Esophagus squamous epithelium (tissue), 5 donors: ENCODE measurements at places on chromosomes 1 and 21. TPM values are rescaled to one million over a fixed set of nuclear protein-coding genes. Genes with fewer than 3 reads are reported as not detected.

GRCh38 chr1:227883073-227883520 lies 64.6 kb downstream of the WNT9A start:
- no peak for DNase-seq

GRCh38 chr1:43932786-43933385 lies 715 bp upstream of the ARTN start:
- DNase-seq: no peak

GRCh38 chr1:33762962-33763361 lies 100.9 kb upstream of the HMGB4 start:
- no peak for DNase-seq

GRCh38 chr1:231735411-231735810 lies 108.8 kb downstream of the DISC1 start:
- DNase-seq: no peak

AADACL4 gene
- total RNA-seq: not detected

KCNK2 gene
- total RNA-seq: not detected

BARHL2 gene
- total RNA-seq: not detected
